Psoas muscle (tissue), 8 donors: ENCODE measurements at places on chromosomes 2 and 18. TPM values are rescaled to one million over a fixed set of nuclear protein-coding genes. Genes with fewer than 3 reads are reported as not detected.

The CCDC74B gene
- total RNA-seq, result not detected

The MYO1B gene
- 14.1 TPM for total RNA-seq

- no peak overlapping the region for H3K27ac ChIP-seq
- H3K4me1 ChIP-seq, result no peaks in the 10 kb centered on the region
- no peak overlapping the region for H3K4me3 ChIP-seq
- H3K36me3 ChIP-seq, result no peaks in the 10 kb centered on the region
- no peaks in the 10 kb centered on the region for H3K27me3 ChIP-seq
- no peak for DNase-seq
These were observed 15.3 kb downstream of the CYTIP start for GRCh38 chr2:157428500-157429175.

- H3K27me3 ChIP-seq, result no peaks in the 10 kb centered on the region
- H3K4me3 ChIP-seq, result no peak overlapping the region
- H3K27ac ChIP-seq, result no peak overlapping the region
- H3K36me3 ChIP-seq, result no peaks in the 10 kb centered on the region
- H3K4me1 ChIP-seq, result no peaks in the 10 kb centered on the region
These were observed 19.1 kb upstream of the VIT start for GRCh38 chr2:36677386-36677785.

- H3K36me3 ChIP-seq, result no peaks in the 10 kb centered on the region
- no peaks in the 10 kb centered on the region for H3K4me1 ChIP-seq
- no peaks in the 10 kb centered on the region for H3K27me3 ChIP-seq
- H3K4me3 ChIP-seq, result no peak overlapping the region
- H3K27ac ChIP-seq, result no peak overlapping the region
These were observed 214.4 kb upstream of the EPC2 start for GRCh38 chr2:148430101-148430500.

- H3K36me3 ChIP-seq, result no peaks in the 10 kb centered on the region
- H3K4me3 ChIP-seq, result no peak overlapping the region
- DNase-seq, result peak; percentile 43
- H3K27ac ChIP-seq, result no peak overlapping the region
These were observed 260.8 kb downstream of the TGIF1 start for GRCh38 chr18:3710712-3711301.

GRCh38 chr2:139064159-139064558 lies 284.0 kb upstream of the NXPH2 start:
- no peaks in the 10 kb centered on the region for H3K36me3 ChIP-seq
- no peaks in the 10 kb centered on the region for H3K4me1 ChIP-seq
- no peak overlapping the region for H3K4me3 ChIP-seq
- no peak for DNase-seq
- H3K27ac ChIP-seq, result no peak overlapping the region

GRCh38 chr2:29372185-29372584 lies 257.0 kb downstream of the CLIP4 start:
- no peak overlapping the region for H3K27ac ChIP-seq
- DNase-seq, result no peak
- H3K4me1 ChIP-seq, result no peaks in the 10 kb centered on the region

DNA sequence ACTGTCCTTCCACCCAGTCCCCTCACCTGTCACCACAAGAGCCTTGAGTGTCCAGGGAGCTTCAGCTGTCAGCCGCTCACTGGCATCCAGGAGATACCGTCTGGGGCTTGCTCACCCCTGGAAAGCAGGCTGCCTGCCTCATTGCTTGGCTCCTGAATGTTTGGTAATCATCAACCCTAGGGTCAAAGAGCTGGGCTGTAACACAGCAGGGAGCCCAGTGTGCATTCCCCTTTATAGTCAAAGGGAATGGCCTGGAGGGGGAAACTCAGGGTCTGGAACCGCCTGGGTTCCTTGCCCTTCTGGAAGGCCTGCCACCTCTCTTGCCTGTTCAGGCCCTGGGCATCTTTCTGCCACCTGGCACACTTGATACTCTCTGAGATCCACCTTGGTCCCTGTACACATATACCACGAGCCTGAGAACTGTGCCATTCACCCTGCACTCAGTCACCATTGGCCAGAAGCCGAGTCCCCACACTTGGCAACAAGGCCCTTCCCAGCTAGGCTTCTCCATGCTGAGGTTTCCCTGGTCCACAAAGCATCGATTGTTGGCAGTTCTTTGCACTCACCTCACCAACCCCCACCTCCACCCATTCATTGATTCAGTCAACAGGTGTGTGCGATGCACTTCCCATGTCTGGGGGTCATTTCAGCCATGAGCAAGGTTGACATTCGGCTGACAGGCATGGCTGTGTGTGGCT lies 35.0 kb downstream of the TPRKB start:
- H3K4me3 ChIP-seq, result no peak overlapping the region
- H3K27me3 ChIP-seq, result no peaks in the 10 kb centered on the region
- no peaks in the 10 kb centered on the region for H3K36me3 ChIP-seq
- no peaks in the 10 kb centered on the region for H3K4me1 ChIP-seq
- H3K27ac ChIP-seq, result no peak overlapping the region

- H3K4me1 ChIP-seq, result no peaks in the 10 kb centered on the region
- H3K27ac ChIP-seq, result no peak overlapping the region
- H3K36me3 ChIP-seq, result no peaks in the 10 kb centered on the region
These were observed 84.8 kb upstream of the ID2 start for GRCh38 chr2:8597094-8597493.

DNA sequence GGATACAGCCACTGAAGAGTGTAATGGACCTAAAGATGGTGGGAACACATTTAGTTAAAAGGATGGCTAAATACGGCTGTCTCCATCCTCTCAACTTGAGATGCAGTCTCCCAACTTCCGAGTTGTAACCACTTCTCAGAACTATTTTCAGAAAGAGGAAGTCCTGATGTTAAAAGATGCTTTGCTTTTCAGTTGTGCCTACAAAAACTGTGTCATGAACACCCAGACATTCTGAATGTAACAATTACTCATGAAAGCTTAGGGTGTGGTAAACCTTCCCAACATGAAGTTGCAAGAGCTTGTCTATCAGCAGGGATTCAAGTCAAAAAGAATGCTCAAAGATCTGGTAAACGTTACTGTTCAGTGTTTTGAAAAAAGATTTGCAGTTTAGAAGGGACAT lies 147.9 kb downstream of the DOCK10 start:
- no peaks in the 10 kb centered on the region for H3K4me1 ChIP-seq
- H3K4me3 ChIP-seq, result no peak overlapping the region
- no peaks in the 10 kb centered on the region for H3K27me3 ChIP-seq
- H3K27ac ChIP-seq, result no peak overlapping the region

DNA sequence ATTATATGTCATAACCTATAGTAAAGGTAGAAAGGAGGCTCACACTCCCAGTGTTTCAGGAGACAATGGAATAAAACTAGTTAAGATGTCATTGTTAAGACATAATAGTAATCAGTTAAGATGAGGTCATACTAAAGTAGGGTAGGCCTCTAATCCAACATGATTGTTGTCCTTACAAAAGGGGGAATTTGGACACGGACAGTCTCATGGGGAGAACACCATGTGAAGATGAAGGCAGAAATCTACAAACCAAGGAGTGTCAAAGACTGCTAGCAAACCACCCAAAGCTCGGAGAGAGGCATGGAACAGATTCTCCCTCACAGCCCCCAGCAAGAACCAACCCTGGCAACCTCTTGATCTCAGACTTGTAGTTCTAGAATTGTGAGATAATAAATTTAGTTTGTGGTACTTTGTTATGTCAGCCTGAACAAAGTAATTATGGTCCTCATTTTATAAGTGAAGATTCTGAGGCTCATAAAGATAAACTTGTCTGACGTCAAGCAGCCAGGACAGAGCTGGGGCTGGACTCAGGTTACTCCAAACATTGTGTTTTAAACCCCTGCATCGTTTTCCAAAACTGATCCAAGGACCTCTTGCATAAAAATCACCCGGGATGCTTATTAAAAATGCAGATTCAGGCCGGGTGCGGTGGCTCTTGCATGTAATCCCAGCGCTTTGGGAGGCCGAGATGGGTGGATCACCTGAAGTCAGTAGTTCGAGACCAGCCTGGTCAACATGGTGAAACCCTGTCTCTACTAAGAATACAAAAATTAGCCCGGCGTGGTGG lies 47.8 kb downstream of the CCDC195 start:
- H3K4me1 ChIP-seq, result no peaks in the 10 kb centered on the region
- no peaks in the 10 kb centered on the region for H3K27me3 ChIP-seq
- no peak for DNase-seq

DNA sequence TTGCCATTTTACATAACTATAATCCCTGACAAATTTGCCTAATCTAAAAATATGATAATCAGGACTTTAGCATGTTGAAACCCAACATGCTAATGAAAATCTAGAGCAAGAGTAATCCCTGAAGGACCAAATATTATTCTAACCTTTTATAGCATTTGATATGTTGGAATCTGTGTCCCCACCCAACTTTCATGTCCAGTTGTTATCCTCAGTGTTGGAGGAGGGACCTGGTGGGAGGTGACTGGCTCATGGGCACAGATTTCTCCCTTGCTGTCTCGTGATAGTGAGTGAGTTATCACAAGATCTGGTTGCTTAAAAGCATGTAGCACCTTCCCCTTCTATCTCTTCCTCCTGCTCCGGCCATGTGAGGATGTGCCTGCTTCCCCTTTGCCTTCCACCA lies 59.8 kb downstream of the SH3YL1 start:
- H3K27ac ChIP-seq, result no peak overlapping the region
- H3K27me3 ChIP-seq, result peaks cover 2% of the 10 kb centered on the region
- no peak for DNase-seq
- H3K36me3 ChIP-seq, result no peaks in the 10 kb centered on the region
- no peaks in the 10 kb centered on the region for H3K4me1 ChIP-seq

GRCh38 chr2:7672027-7672684 lies 754.9 kb downstream of the RNF144A start:
- no peak for DNase-seq
- H3K27ac ChIP-seq, result no peak overlapping the region
- no peaks in the 10 kb centered on the region for H3K36me3 ChIP-seq
- no peaks in the 10 kb centered on the region for H3K27me3 ChIP-seq
- no peak overlapping the region for H3K4me3 ChIP-seq
- no peaks in the 10 kb centered on the region for H3K4me1 ChIP-seq

DNA sequence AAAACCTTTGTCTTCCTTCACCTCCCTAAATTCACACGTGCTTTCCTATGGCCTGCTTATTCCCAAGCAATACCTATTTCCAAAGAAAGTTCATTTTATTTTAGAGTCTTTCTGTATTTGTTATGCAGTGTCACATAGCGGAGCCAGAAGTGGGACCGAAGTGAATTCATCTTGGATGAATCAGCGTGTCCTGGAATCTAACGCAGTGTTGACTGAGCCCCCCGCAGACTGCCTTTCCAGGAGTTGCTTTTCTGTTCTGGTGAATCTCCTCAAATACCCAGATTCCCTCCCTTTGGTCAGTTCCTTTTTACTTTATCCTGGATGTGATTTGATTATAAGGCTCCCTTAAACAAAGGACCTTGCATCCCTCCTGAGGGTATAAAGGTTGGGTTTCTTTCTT lies 10.8 kb downstream of the ALPP start:
- no peak overlapping the region for H3K27ac ChIP-seq
- H3K4me3 ChIP-seq, result no peak overlapping the region
- DNase-seq, result no peak
- H3K36me3 ChIP-seq, result no peaks in the 10 kb centered on the region
- peaks cover 8% of the 10 kb centered on the region for H3K27me3 ChIP-seq
- no peaks in the 10 kb centered on the region for H3K4me1 ChIP-seq

GRCh38 chr2:63741884-63742579 lies 99.7 kb upstream of the UGP2 start:
- H3K36me3 ChIP-seq, result no peaks in the 10 kb centered on the region
- peak overlapping the region; percentile 87 for H3K27ac ChIP-seq
- H3K4me3 ChIP-seq, result no peak overlapping the region
- no peaks in the 10 kb centered on the region for H3K27me3 ChIP-seq

DNA sequence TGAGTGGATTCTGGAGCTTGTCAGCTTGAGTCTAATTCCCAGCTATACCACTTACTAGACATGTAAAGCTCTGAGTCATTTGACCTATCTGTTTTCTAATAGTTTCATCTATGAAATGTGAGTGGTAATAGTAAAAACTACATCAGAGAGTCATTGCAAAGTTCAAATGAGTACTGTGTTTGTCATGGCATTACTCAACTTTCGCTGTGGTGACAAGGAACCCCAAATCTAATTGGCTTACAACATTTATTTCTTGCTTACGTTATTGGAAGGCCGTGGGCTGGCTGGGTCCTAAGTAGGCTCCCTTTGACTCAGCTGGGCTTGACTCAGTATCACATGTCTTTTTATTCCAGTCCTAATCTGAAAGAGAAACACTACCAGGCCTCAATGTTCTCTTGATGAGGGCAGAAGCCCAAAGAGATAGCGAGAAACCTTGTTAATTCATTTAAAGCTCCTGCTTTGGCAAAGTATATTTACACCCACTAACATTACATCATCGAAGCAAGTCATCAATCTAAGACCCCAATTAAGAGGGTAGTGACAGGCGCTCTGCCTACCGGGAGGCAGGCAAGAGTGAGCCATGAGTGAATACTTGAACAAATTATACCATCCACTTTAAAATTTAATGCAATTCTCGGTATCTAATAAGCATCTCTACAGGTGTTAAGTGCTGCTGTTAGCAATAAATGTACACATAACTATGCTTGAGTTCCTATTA lies 431.8 kb upstream of the SPHKAP start:
- no peaks in the 10 kb centered on the region for H3K4me1 ChIP-seq
- no peaks in the 10 kb centered on the region for H3K36me3 ChIP-seq
- no peak overlapping the region for H3K4me3 ChIP-seq
- H3K27ac ChIP-seq, result no peak overlapping the region
- no peak for DNase-seq
